Right cardiac atrium (tissue), 5 donors: ENCODE measurements at places on chromosomes 3 and 15.

DNA sequence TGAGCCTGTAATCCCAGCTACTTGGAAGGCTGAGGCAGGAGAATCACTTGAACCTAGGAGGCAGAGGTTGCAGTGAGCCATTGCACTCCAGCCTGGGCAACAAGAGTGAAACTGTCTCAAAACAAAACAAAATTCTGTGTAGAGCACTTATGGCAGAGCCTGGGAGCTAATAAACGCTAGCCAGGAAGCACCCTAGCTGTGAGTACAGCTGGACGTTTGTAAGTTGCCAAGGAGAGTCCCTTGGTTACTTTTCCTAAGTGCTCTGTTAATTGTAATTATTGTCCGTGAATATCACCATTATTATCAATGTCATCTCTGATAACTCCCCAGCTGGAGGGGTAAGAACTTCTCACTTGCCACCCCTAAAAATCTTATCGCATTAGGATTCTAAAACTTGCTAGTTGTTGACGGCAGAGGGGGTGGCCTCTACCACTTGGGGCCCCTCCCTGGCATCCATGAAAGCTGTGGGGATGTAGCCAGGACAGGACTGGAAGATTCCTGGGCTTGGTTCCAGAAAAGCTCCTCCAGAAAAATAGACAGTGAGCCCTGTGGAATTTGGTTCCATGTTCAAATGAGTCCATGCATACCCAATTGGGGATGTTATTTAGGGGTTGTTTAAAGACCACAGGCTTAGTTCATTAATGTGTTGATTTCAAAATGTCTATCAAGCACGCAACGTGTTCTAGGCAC is 9.9 kb upstream of the KLHL25 start:
- DNase-seq = no peak

- DNase-seq = no peak
Measured at GRCh38 chr15:31457161-31457560, 130.5 kb downstream of the KLF13 start.

DNA sequence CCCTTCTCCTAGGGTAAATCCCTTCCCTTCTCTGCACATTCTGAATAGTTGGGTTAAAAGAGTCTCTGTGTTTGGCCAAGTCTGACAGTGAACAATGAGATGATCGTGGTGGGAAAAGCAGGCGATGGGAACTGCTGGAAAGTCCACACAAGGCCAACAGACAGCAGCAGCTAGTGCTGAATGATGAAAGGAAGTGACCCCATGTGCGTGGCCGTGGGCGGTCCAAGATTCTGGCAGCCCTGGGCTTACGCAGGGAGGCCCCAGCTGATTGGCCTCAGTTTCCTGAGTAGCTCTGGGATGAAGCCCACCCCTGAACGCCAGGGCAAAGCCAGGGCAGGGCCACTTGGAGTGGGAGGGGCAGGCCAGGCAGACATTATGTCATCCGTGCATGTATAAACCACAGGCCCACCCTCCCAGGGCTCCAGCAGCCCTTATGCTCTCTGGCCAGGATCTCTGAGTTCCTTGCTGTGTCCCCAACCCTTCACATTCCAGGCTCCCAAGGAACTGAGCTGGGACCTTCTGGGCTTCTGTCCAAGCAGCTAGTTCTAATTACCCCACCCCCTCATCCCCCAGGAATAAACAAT is 57.8 kb downstream of the CDC25A start:
- DNase-seq = peak; percentile 95

DNA sequence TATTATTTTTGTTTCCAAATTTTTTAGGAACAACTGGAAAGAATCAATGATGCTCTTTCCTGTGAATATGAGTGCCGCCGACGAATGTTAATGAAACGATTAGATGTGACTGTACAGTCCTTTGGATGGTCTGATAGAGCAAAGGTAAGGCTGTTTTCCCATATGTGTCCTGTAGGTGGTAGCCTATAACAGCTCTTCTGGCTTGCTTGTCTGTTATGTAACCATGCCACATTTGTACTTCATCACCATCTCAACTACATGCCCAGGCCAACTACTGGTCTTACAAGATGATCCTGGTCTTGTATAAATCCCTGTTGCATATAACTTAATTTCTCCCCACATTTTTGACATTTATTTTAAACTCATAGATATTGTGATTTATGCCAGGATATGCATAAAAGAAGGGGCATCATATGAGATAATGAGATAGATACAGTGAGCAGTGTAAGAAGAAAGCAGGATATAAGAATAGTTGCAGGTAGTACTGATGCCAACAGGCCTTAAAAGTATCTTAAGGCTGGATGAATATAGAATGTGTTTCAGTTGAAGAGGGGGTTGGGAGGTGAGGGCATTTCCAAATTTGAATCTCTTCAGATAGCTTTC is 20.3 kb downstream of the FAM98B start:
- DNase-seq = no peak

- DNase-seq = no peak
Measured at GRCh38 chr3:149227591-149228268, 6.1 kb upstream of the CP start.

DNA sequence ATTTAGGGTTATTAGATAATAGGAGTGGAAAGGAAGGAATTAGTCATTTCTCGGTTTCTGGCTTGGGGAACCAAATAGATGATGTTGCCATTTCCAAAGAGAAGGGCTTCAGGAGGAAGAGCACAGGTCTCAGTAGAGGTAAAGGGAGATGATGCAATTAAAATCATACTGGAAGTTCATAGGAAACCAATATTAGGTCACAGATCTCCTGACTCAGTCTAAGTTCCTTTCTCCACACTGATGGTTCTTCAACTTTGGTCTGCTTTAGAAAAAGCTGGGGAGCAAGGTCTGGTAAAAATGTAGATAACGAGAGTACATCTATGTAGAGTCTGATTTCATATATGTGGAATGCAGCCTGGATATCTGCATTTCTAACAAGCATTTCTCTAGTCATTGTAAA is 130.9 kb downstream of the POLQ start:
- DNase-seq = no peak

DNA sequence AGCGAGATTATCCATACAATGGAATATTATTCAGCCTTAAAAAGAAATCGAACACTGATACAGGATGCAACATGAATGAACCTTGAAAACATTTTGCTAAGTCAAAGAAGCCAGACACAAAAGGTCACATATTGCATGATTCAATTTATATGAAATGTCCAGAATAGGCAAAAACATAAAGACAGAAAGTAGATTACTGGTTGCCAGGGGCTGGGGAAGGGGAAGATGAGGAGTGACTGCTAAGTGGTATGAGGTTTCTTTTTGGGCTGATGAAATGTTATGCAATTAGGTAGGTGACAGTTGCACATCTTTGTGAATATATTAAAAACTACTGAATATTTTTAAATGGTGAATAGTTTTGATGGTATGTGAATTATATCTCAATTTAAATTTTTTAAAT is 38.3 kb downstream of the LRRFIP2 start:
- no peak for DNase-seq

- DNase-seq = peak; percentile 47
Measured at GRCh38 chr15:64699751-64700388, 75.5 kb downstream of the RBPMS2 start.

- DNase-seq = no peak
Measured at GRCh38 chr3:58120075-58120812, 90.5 kb downstream of the DNASE1L3 start.

- DNase-seq = no peak
Measured at GRCh38 chr3:30501526-30501925, 104.9 kb upstream of the TGFBR2 start.

DNA sequence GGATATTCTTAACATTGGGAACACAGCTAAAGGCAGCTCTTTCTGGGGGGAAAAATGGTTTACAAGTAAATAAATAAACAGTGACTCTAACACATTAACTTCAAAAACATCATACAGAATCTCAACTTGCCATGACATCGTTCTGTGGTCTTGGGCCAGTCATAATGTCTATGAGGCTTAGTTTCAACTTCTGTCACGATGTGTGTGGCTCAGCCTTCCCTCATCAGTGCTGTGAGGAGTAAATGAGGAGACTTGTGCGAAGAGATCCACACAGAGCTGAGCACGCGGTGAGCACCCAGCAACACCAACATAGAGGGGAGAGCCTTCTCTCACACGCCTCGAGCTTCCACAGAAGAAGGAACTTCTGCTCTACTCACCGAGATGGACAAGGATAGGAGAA is 49.0 kb downstream of the DZIP1L start:
- no peak for DNase-seq

- no peak for DNase-seq
Measured at GRCh38 chr3:99943931-99944761, 126.5 kb downstream of the CMSS1 start.

- DNase-seq = no peak
Measured at GRCh38 chr3:22377421-22377820, 626.4 kb upstream of the ZNF385D start.

GRCh38 chr3:171187706-171188290 is 161.3 kb upstream of the SLC2A2 start:
- DNase-seq = no peak

- DNase-seq = no peak
Measured at GRCh38 chr15:26691249-26691648, 81.6 kb downstream of the GABRB3 start.

GRCh38 chr3:57816471-57817095 is 60.5 kb downstream of the SLMAP start:
- DNase-seq = no peak

DNA sequence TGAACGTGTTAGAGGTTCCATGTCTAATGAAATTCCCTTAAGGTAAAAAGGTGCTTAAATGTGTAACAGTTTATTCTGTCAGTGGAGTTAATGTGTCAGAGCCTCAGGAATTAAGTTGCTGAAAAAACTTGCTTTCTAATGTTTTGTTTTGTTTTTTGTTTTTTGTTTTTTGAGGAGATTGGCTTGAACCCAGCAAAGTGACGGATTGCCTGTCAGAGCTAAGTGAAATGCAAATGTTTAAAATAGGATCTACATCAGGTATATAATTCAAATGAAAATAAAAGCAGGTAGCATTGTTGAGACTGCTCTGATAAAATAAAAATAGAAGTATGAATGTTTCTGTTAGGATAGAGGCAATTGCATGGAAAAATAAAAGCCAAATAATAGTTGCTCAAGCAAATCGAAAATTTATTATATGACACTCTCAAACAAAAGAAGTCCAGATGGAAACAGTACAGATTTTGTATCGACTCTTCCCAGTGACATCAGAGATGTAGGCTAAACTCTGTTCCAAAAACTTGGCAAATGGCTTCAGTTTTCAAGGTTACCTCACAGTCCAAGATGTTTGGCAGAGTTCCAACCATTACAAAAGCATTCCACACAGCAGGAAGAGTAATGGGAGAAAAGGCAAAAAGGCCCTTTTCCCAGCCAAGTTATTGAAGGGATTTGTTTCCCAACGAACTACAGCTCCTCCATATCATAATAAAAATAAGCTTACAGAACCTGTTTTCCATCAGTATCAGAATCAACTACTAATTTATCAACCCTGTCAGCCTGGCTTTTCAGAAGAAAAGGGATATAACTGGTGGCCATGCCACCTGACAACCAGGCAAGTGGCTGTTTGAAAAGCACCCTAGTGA is 291.0 kb downstream of the TBL1XR1 start:
- DNase-seq = no peak

GRCh38 chr3:72270072-72270681 is 485.2 kb upstream of the PROK2 start:
- peak; percentile 91 for DNase-seq

DNA sequence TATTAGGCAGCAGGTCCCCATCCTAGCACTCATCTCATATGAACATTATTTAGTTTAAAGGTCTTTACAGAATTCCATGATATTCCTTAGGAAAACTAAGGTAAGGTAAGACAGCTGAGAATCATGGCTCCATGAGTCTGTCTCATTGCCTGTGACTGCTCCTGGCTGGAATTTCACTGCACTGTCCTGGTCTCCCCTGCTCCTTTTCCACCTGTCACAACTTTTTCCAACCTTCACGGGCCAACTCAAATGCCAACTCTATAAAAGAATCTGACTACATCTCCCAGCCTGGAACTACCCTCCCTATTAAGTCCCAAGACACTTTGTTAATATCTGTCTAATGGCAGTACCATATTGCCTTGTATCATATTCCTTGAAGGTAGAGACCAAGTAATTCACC is 7.6 kb downstream of the CNBP start:
- no peak for DNase-seq

DNA sequence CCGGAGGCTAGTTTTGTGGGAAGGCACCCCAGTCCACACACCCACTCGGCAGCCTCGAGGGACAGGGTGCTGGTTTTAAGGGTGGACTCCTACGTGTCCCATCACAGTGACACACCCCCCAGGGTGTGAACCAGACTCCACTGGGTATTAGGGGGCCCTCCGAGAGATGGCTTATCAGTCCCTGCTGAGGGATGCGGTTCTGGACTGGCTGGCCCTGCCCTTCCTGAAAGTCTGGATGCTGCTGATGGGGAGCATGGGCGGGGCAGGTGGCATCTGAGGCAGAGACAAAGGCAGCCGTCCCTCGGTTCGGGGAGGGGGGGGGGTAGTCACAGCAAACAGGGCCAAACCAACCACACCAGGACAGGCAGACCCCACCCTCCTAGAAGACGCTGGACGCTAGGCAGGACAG is 939 bp upstream of the ULK3 start:
- DNase-seq = no peak
